Mesenchymal stem cell (in vitro differentiated cells and primary cell): ENCODE measurements at places on chromosomes 7 and 10.

- no peak for DNase-seq
Measured at GRCh38 chr10:132836832-132837540, 51.0 kb upstream of the NKX6-2 start.

DNA sequence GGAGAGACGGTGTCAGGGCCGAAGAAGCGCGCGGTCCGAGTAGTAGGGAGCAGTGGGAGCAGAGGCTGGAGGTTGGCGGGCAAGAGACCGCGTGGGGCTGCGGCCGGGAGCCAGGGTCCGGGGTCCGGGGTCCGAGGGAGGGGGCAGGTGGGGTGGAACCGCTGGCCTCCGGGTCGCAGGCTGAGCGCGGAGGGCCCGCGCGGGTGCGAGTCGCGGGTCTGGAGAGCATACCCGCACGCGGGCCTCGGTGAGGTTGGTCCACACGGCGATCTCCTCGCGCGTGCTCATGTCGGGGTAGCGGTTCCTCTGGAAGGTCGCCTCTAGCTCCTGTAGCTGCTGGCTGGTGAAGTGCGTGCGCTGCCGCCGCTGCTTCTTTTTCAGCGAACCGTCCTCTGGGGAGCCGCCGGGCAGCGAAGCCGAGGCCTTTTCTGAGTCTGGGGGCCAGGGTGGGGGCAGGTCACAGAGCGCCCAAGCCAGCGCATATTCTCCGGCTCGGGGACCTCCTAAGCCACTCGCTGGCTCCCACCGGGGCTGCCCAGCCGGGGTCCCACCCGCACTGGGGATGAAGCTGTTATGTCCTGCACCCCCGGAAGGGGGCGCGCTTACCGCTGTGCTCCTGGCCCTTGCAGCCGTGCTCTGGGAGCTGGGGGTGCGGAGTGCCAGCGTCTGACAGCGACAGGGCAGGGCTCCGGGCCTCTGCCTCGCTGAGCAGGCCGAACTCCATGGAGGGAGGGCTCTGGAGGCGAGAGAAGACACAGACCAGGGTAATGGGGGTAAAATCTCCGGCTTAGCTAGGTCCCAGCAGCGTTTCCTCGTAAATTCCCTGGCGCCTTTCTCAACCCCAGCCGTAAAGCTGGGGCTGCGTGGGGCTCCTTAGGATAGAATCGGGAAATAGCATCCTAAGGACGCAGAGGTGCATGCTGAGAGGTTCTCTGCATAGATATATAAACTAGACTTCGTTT is 5.5 kb downstream of the ELOVL3 start:
- peak; percentile 36 for DNase-seq

DNA sequence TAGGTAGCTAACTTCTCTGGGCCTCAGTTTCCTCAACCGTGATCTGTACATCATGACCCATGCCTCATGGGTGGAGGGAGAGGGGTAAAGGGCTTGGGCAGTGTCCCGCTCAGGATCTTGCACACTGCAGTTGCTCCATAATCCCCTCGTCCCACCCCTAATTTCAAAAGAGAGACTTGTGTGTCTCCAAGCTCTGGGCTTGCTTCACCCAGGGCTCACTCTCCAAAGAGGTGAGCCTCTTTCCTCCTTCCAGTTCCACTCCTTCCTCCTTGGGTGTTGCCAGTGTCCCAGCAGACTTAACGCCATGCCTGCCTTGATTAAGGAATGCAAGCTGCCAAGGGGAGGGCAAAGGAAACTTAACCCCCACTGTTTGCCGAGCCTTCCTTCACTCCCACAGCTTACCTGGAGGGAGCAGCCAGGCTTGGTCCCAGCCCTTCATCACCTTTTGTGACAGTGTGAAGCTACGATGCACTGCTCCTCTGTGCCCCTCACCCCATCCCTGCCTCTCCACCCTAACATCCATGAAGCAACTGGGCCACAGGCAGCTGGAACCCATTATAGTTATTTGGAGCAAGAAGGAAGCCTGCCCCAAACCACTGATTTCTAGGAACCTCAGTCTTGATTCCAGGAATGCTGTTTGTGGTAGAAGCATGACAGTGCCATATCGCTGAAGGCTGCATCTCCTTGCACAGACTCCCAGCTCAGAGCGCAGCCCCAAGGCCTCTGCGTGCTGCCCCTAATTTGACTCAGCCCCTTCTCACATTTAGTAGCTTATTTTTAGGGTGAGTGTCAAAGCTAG is 363.3 kb downstream of the TNS3 start:
- no peak for DNase-seq

GRCh38 chr7:39168403-39169098 is 190.8 kb downstream of the POU6F2 start:
- DNase-seq = no peak

DNA sequence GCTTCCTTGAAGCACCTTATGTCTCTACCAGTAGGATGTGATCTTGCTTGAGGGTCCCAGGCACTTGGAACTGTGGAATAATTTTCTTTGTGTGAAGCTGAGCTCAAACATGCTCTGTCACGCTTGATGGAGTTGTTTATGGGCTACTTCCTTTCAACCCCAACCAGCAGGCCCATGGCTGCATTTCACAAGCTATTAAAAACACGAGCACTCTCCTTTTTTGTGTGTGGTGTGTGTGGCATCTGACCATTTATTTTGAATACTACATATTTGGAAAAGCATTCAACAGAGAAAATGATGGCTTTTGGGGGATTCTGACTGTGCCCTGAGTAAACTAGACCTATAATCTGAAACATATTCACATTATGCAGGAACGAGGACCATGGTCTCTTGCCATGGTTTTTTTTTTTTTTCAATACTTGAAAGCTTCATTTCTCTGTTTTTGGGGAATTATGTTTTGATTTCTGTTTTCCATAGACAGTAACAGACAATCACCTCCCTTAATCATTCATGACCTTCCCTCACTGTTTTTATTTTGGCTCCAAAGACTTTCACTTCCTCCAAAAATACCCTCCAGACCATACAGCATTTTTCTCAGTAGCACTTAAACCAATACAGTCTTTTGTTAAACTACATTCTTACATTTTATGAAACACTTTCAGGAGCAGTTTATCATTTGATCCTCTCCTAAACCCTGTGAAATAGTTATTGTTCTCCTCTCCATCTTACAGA is 233.6 kb upstream of the BMPER start:
- no peak for DNase-seq

GRCh38 chr10:17066000-17066399 is 63.6 kb downstream of the CUBN start:
- no peak for DNase-seq

GRCh38 chr7:143479055-143479766 is 1.5 kb downstream of the TAS2R41 start:
- DNase-seq = no peak

- no peak for DNase-seq
Measured at GRCh38 chr10:88116971-88117626, 253.7 kb downstream of the PTEN start.

- DNase-seq = no peak
Measured at GRCh38 chr7:26388256-26388655, 96.6 kb downstream of the SNX10 start.
